ENCODE measurements at places on chromosomes 2 and 18. TPM values are rescaled to one million over a fixed set of nuclear protein-coding genes. Genes with fewer than 3 reads are reported as not detected.

GRCh38 chr2:124241-124880 is 78.1 kb upstream of the FAM110C start:
- no peaks in the 10 kb centered on the region for H3K4me1 ChIP-seq
- no peak overlapping the region for H3K27ac ChIP-seq
- no peak overlapping the region for H3K4me3 ChIP-seq
- no peak for DNase-seq
- no peaks in the 10 kb centered on the region for H3K27me3 ChIP-seq
- no peaks in the 10 kb centered on the region for H3K36me3 ChIP-seq

GRCh38 chr18:30489890-30490643 is 552.5 kb downstream of the DSC3 start:
- no peak overlapping the region for H3K4me3 ChIP-seq
- no peaks in the 10 kb centered on the region for H3K36me3 ChIP-seq
- no peak for DNase-seq
- H3K4me1 ChIP-seq = no peaks in the 10 kb centered on the region
- no peak overlapping the region for H3K27ac ChIP-seq

KRTCAP3 gene
- 19.7 TPM for total RNA-seq

GRCh38 chr2:200131307-200131706 is 175.2 kb upstream of the SPATS2L start:
- H3K27me3 ChIP-seq = peaks cover 3% of the 10 kb centered on the region
- H3K4me3 ChIP-seq = no peak overlapping the region
- no peak overlapping the region for H3K27ac ChIP-seq
- no peaks in the 10 kb centered on the region for H3K36me3 ChIP-seq

GPR35 gene
- 13.2 TPM for total RNA-seq

DNA sequence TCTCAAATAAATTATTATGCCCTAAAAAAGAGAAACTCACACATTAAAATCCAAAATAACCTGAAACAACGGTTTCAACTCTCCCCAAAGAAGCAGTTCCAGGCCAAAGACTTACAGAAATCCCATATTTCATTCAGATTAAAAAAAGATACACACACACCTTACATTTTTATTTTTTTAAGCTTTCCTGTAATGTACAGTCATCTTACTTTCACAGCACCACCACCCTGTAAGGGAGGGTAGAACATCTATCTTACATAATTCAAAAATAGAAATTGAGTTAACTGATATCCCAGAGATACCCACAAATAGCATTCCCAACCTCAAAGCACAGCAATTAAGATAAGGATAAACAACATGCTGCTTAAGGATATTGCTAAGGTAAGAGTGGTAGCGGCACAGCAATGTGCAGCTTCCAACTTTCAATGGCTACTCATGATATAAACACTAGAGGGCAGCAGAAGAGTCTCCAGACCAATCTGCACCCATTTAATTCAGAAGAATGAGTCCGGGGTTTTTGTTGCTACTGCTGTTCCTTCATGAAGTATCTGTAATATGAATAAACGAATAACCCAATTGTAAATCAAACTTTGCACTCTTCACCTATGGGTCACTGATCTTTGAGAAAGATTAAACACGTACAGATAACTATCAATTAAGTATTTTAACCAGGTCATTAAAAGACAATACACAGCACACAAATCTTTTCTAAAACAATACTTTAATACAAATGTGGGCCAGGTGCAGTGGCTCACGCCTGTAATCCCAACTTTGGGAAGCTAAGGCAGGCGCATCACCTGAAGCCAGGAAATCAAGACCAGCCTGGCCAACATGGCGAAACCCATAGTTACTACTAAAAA is 11.3 kb downstream of the GFPT1 start:
- H3K36me3 ChIP-seq = peaks cover 5% of the 10 kb centered on the region
- H3K4me1 ChIP-seq = no peaks in the 10 kb centered on the region
- no peak for DNase-seq
- H3K27me3 ChIP-seq = no peaks in the 10 kb centered on the region

SLC23A3 gene
- total RNA-seq = 5.1 TPM

- DNase-seq = peak; percentile 22
- H3K4me1 ChIP-seq = no peaks in the 10 kb centered on the region
- H3K27me3 ChIP-seq = no peaks in the 10 kb centered on the region
- no peak overlapping the region for H3K27ac ChIP-seq
- no peak overlapping the region for H3K4me3 ChIP-seq
- H3K36me3 ChIP-seq = no peaks in the 10 kb centered on the region
These were observed 202.9 kb downstream of the NDUFA10 start for GRCh38 chr2:239822146-239822831.

DNA sequence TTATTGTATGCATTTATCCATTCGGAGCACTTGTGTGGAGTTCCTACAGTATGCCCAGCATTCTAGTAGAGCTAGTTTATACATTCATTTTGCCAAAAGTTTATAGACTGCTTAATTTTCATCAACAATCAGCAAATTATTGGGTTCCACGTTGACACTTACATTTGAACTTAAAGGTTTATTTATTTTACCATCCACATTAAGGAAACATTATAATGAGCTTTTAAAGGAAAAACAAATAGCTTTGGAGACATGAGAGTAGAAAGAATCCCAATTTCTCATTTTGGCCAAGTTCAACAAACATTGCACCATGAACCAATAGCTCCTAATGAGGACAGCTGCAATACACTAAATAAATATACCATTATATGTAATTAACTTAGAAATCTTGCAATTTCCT is 501.2 kb upstream of the SMIM21 start:
- H3K4me3 ChIP-seq = no peak overlapping the region
- no peaks in the 10 kb centered on the region for H3K4me1 ChIP-seq
- no peaks in the 10 kb centered on the region for H3K27me3 ChIP-seq
- no peak overlapping the region for H3K27ac ChIP-seq
- H3K36me3 ChIP-seq = no peaks in the 10 kb centered on the region

DNA sequence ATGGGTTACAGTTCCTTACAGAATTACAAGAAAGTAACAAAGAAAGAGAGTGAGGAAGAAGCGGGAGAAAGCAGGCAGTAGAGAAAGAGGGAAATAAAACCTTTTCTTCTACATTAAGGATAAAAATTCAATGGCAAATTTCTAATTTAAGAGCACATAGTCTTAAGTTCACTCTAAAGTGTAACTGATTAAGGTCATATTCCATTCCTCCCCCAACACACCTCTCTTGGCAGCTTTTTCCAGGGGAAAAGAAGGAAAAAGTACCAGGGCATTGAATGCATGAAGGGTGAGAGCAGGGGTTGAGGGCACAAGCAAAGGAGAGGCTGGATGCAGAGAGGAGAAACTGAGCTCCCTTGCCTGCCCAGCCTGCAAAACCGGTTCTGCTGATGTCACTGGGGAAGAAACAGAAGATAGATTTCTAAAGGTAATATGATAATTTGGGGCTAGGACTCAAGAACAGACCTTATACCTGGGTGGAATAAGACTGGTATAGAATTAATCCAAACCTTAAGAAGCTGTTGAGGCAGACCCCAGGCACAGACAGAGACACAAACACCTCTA is 4.6 kb downstream of the ACMSD start:
- no peaks in the 10 kb centered on the region for H3K36me3 ChIP-seq
- H3K27ac ChIP-seq = no peak overlapping the region
- DNase-seq = no peak
- H3K27me3 ChIP-seq = peaks cover 5% of the 10 kb centered on the region
- H3K4me3 ChIP-seq = no peak overlapping the region
- H3K4me1 ChIP-seq = no peaks in the 10 kb centered on the region

BCL11A gene
- total RNA-seq = 3.6 TPM

GRCh38 chr2:69026691-69027459 is 13.9 kb downstream of the ANTXR1 start:
- H3K27me3 ChIP-seq = peaks cover 4% of the 10 kb centered on the region
- H3K36me3 ChIP-seq = no peaks in the 10 kb centered on the region
- H3K4me1 ChIP-seq = no peaks in the 10 kb centered on the region
- H3K27ac ChIP-seq = no peak overlapping the region
- no peak for DNase-seq
- H3K4me3 ChIP-seq = no peak overlapping the region

DNA sequence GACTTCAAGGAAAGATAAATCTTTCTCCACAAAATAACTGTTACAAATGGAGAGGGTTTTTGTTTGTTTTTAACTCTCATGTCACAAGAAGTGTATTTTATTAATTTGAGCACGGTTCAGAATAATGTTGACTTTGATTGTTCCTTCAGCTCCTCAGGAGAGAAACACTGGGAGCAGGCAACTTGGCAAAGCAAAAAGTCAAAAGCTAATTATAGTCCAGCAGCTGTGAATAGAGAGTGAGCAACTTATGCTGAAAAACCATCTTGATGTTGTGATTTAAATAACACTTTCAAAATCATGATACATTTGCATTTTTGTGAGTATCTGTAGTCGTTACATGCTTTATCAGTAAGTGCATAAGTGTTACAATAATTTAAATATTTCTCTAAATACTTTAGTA is 37.5 kb upstream of the TTN start:
- no peak overlapping the region for H3K4me3 ChIP-seq
- H3K27me3 ChIP-seq = no peaks in the 10 kb centered on the region
- no peaks in the 10 kb centered on the region for H3K4me1 ChIP-seq
- peaks cover 13% of the 10 kb centered on the region for H3K36me3 ChIP-seq

PPP4R3B gene
- 87.8 TPM for total RNA-seq

DNA sequence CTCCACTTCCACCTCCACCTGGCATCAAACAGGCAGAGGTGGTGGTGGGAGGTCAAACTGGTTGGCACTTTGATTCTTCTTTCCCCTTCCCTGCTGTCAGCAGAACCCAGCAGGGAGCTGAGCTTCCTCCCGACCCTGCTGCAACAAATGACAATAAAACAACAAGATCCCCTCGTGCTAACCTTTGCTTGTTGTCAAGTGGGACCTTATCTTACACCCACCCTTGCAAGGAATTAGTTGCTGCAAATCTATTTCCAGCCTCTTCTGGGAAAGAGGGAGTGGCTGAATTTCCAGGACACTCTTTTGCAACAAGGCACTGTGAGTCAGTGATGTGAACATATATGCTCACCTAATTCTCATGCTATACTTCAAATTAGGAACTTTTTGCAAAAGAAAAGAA is 655.1 kb downstream of the DSC3 start:
- no peaks in the 10 kb centered on the region for H3K36me3 ChIP-seq
- DNase-seq = no peak
- no peaks in the 10 kb centered on the region for H3K4me1 ChIP-seq
- H3K4me3 ChIP-seq = no peak overlapping the region
- H3K27ac ChIP-seq = no peak overlapping the region

STPG4 gene
- total RNA-seq = not detected

DNA sequence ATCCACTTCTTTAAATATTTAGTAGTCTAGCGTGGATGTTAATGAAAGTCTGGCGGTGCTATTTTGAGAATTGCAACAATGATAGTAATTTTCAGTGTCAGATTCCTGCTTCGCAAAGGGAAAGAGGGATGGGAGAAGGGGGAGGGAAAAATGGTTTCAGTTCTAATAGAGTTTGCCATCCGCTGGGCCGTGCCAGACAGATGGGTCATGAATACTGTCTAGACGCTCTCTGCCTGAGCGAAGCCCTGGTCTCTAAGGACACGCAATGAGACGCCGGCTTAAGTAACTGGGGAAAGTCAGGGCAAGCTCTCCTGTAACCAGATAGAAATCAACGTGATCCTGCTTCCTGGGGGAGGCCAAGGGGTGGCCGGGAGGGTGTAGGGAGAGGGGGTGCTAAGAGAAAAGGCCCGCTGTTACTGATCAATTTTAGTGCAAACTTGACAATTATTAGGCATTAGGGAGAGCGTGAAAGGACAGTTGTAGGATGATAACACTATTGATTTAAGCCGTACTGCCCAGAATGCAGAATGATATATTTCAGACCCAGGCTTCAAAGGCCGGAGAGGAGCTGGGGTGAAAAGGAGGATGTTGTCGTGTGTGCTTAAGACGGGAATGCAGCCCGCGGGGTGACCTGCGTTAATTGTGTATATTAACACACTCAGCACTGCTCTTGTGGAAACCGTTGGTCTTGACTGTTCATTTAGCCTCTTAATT is 229.2 kb downstream of the LDLRAD4 start:
- DNase-seq = no peak
- H3K4me3 ChIP-seq = no peak overlapping the region
- no peak overlapping the region for H3K27ac ChIP-seq
- H3K4me1 ChIP-seq = peaks cover 30% of the 10 kb centered on the region
- no peaks in the 10 kb centered on the region for H3K27me3 ChIP-seq

GPR155 gene
- total RNA-seq = 17.8 TPM

SP5 gene
- not detected for total RNA-seq

- no peaks in the 10 kb centered on the region for H3K27me3 ChIP-seq
- H3K4me1 ChIP-seq = no peaks in the 10 kb centered on the region
- peaks cover under 1% of the 10 kb centered on the region for H3K36me3 ChIP-seq
- no peak overlapping the region for H3K4me3 ChIP-seq
- no peak for DNase-seq
- no peak overlapping the region for H3K27ac ChIP-seq
These were observed 40.3 kb downstream of the PDIA6 start for GRCh38 chr2:10772201-10772867.

- no peak overlapping the region for H3K27ac ChIP-seq
- H3K4me3 ChIP-seq = no peak overlapping the region
- no peaks in the 10 kb centered on the region for H3K27me3 ChIP-seq
- DNase-seq = no peak
- H3K36me3 ChIP-seq = no peaks in the 10 kb centered on the region
These were observed 40.7 kb downstream of the DNER start for GRCh38 chr2:229673676-229674075.

- H3K4me1 ChIP-seq = no peaks in the 10 kb centered on the region
- H3K36me3 ChIP-seq = no peaks in the 10 kb centered on the region
- DNase-seq = no peak
- no peaks in the 10 kb centered on the region for H3K27me3 ChIP-seq
These were observed 341.5 kb upstream of the TMEFF2 start for GRCh38 chr2:192535956-192536921.

- no peak overlapping the region for H3K4me3 ChIP-seq
- no peak for DNase-seq
- no peaks in the 10 kb centered on the region for H3K4me1 ChIP-seq
- H3K27me3 ChIP-seq = no peaks in the 10 kb centered on the region
These were observed 53.2 kb upstream of the SH3BP4 start for GRCh38 chr2:234898534-234899053.

RAB12 gene
- total RNA-seq = 15.8 TPM

DNA sequence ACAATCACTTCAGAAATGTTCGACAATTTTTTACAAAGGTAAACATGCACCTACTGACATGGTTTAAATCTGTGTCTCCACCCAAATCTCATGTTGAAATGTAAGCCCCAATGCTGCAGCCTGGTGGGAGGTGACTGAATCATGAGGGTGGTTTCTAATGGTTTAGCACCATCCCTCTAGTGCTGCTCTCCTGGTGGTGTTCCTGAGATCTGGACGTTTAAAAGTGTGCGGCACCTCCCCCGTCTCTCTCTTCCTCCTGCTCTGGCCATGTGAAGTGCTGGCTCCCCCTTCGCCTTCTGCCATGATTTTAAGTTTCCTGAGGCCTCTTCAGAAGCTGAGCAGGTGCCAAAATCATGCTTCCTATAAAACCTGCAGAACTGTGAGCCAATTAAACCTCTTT is 28.3 kb downstream of the MAP3K2 start:
- H3K27ac ChIP-seq = no peak overlapping the region
- DNase-seq = no peak
- peaks cover 4% of the 10 kb centered on the region for H3K4me1 ChIP-seq

GRCh38 chr18:26407736-26408601 is 140.4 kb downstream of the KCTD1 start:
- H3K27ac ChIP-seq = no peak overlapping the region
- no peaks in the 10 kb centered on the region for H3K36me3 ChIP-seq
- DNase-seq = no peak

Measured in T-cell (primary cell).